ENCODE measurements at places on chromosomes 1 and 21. TPM values are rescaled to one million over a fixed set of nuclear protein-coding genes. Genes with fewer than 3 reads are reported as not detected.

Gene PIK3C2B
- 20.1 TPM for total RNA-seq

Gene C1orf87
- 6.2 TPM for total RNA-seq

Gene GUCA2A
- not detected for total RNA-seq

Gene PGBD5
- total RNA-seq: 14.3 TPM

Gene PRPF38A
- total RNA-seq: 43.1 TPM

Gene DRAXIN
- 0.79 TPM for total RNA-seq

All from testis (tissue), 5 donors.